Stimulated activated CD4-positive, alpha-beta T cell treated with anti-CD3 and anti-CD28 coated beads, Interleukin-12 subunit alpha, Interleukin-12 subunit beta, amount 100 ng/mL, for 4 hours (primary cell): ENCODE measurements at places on chromosomes 7 and 10.

GRCh38 chr10:70656489-70656888 is 15.8 kb upstream of the ADAMTS14 start:
- DNase-seq = peak; percentile 15

DNA sequence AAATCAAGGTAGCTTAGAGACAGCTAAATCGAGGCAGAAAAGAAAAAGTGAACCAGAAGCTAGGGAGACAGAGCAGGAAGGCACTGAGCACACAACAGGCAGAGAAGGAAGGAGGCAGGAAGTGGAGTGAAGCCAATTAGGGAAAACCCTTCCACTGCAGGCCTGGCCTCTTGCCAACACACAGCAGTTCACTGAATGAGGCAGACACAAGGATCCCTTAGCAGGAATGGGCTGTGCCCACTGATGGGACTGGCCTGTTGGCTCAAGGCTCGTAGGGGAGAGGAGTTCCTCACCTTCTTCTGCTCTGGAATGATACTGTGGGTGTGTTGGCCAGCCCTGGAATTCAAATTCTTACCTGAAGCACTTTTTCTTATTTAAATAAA is 220.3 kb upstream of the STK17A start:
- no peak for DNase-seq

DNA sequence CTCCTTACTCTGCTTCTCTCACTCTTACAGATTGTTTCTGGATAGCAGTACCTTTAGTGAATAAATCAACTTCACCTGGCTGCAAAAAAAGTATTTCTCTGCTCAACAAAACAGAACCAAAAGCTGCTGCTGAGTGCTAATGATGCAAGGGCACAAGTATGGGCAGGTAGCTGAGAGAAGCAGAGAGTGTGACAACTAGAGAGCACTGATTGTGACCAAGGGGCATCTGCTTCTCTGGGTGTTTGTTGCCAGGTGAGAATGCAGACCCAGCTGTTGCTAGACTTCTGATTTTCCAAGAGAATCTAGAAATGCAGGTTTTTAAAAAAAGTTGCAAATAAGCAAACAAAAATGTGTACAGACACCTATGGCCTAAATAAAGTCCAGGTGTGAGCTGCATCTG is 25.3 kb upstream of the PPIF start:
- DNase-seq = no peak

DNA sequence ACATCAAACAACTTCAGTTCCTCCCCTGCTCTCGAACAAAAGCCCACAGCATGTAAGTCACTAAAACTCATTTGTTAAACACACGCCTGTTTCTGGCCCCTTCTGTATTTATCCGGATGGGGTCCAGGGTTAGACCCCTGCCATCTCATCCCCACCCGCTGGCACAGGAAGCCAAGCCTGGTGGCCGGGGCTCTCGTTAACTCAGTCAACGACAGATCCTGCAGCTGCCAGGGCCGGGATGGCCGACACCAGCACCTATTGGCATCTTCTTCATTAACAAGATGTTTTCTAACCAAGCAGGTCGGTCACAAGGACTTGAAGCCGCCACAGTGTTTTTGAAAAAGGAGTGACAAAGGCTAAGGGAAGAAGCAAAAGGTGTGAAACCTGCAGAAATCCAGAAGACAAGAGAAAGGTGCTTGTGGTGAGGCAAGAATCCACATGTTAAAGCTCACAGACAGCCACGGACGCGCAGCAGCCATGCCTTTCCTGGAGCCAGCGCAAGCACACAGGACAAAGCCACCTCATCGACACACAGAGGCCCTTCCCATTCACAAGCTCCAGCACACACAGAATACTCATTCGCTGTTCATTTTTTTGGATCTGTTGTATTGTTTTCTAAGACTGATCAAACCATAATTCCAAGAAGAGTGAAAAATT is 202.7 kb downstream of the DIP2C start:
- DNase-seq = no peak

DNA sequence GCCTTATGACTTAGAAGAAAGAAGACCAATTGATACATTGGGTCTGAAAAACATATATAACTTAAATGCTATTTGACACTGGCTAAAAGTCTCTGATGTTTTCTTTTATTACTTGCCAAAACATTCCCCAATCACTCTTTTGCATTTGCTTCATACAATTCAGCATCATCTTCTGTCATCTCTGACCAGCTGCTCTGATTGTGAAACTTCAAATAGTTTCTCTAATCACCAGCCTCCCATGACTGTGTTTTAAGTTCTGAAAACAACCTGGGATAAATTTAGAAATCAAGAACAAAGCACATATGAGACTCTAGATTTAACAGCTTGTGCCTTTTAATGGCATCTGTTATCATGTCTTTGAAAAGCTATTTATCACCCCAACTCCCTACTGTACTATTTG is 208.4 kb upstream of the KCND2 start:
- DNase-seq = no peak

DNA sequence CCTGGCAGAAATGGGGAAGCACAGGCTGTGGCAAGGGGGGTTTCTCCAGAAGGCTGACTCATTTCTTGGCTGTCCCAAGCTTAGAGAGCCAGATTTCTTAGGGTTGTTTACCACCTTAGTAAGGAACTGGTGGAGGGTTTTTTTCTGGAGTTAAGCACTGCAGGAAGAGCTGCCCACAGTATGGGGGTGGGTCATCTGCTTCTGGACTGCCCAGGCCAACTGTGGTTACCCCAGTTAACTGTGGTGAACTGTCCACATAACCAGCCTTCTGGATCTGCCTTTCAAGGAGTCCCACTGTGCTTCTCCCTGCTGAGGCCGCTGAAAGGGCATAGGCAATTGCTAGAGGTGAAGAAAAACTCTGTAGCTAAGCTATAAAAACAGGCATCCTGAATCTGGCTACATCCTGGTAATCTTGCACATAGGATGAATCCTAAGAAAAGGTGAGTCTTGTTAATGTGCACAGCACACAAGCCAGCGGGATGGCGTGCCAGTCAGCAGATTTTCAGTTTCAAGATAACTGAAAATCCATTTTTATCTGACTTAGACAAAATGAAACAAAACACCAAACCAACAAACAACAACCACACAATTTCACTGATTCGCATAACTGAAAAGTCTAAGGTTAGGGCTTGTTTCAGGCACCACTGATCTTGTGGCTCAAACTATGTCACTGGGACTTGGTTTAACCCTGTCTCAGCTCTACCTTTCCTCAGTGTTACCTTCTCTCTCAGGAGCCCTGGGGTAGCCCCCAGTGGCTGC is 21.6 kb upstream of the TSPAN33 start:
- no peak for DNase-seq

DNA sequence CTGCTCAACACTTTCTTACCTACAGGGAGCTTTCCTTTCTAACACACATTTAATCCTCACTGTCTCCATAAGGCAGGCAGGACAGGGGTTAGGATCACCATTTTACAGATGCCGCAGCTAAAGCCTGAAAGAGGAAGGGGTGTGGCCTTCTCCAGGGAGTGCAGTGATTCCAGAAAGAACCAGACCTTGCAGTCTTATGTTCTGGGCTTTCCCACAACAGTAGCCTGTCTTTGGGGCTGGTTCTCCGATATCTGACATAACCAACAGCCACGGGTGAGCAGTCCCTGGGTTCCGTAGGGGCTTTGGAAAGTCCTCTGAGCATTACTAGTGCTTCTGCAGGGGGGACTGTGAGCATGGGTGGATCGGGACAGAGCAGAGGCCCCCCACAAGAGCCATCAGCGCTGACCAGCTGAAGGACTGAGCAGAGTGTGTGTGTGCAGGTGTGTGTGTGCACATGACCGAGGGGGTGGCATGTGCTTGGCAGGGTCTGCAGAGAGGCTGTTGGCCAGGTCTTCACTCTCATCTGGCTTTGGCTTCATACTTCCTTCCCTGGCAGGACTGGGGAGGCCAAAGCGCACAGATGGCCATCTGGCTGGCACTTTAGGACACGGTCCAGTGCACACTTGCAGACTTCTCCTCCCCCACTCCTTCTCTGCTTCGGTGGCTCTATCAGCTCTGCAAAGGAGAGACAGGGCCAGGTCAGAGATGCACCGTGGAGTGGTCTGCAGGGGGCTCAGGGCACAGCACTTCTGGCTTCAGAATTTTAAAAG is 400.3 kb downstream of the RPS24 start:
- no peak for DNase-seq

- DNase-seq = peak; percentile 47
Measured at GRCh38 chr7:148883266-148884048, 634 bp downstream of the EZH2 start.

- DNase-seq = no peak
Measured at GRCh38 chr10:105577865-105578607, 936.9 kb downstream of the SORCS3 start.

- no peak for DNase-seq
Measured at GRCh38 chr7:133061792-133062191, 20.1 kb downstream of the CHCHD3 start.

DNA sequence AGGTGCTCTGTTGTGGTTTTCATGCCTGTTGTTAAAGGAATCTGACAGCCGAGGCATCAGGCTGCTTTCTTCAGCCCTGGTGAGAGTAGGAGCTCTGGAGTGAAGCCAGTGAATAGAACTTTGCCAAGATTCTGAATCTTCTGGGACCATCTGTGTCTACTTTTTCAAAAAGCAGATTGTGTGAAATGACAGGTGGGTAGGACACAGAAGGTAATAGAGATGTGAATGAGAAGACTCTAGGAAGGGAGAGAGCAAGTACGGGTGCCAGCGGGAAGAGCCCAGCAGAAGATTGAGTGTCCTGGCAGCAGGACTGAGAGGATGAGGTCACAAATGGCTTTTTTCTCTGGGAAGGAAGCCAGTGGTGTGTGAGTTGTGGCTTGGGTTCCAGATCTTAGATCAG is 429.2 kb downstream of the SDK1 start:
- DNase-seq = no peak

DNA sequence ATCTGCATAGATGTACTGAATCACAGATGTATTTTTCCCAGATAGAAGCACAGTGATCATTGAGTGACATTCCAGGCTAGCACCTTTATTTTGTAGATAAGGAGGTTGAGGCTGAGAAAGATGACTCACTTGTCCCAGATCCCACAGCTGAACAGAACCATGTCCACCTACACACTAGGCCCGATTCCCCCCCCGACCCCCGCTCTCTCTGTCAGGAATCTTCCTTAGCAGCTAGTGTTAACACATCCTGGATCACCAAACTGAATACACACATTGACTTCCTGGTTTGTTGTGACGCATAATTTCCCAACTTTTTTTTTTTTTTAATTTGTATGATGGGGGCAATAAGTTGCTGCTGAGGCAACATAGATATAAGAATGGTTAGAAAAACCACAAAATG is 5.2 kb downstream of the SFMBT2 start:
- no peak for DNase-seq

- no peak for DNase-seq
Measured at GRCh38 chr7:2736411-2736914, 48.5 kb downstream of the AMZ1 start.

- no peak for DNase-seq
Measured at GRCh38 chr7:101450064-101450463, 87.4 kb downstream of the COL26A1 start.

GRCh38 chr7:99525713-99526440 is 21.4 kb downstream of the ZKSCAN5 start:
- DNase-seq = peak; percentile 11

DNA sequence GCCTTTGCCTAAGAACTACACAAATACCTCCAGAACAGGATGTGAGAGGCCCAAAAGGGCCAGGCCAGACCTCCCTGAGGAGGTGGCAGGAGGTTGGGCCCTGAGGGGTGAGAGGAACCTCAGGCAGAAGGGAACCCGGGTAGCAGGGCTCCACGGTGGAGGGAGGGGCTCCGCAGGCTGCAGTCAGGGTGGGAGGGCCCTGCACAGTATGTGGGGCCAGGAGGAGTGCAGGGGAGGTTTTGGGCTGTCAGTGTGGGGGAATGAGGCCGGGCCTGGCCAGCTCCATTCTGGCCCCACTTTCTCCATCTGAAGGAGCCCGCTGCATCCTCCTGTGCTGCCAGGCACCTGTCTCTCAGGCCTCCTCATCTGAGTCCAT is 25.9 kb downstream of the DNAJB12 start:
- no peak for DNase-seq

- no peak for DNase-seq
Measured at GRCh38 chr10:62194924-62195674, 73.5 kb downstream of the RTKN2 start.

GRCh38 chr10:73424478-73424877 is 8.9 kb downstream of the MSS51 start:
- no peak for DNase-seq

DNA sequence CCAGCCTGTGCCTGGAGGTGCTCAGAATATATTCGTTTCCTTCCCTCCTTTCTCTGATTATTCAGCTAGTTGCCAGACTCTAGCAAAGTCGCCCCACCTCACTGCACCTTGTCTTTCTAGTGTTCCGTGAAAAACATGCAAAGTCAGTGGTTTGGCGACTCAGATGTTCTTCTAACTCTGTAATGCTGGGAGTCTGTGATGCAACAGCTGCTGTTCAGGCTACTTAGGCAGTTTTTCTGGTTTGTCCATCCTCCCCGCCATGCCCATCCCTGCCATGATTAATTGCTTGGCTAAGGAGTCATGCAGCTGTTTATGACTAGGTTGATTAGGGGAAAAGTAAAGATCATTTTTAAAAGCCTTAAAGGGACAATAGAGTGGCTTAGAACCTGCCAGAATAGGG is 99.4 kb downstream of the MTPN start:
- no peak for DNase-seq

DNA sequence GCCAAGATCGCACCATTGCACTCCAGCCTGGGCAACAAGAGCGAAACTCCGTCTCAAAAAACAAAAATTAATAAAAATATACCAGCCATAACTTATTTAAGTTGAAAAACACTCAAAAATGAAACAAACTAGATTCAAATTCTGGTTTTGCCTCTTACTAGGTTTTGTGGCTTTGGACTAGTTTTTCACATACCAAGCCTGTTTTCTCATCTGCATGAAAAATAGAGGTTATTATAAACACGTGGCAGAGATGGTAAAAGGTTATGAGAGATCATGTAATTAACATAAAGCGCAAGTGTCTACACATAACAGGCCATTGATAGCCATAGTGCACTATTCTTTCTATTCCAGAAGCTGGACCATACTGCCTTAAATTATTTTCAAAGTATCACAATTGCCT is 35.5 kb upstream of the CABCOCO1 start:
- DNase-seq = no peak

DNA sequence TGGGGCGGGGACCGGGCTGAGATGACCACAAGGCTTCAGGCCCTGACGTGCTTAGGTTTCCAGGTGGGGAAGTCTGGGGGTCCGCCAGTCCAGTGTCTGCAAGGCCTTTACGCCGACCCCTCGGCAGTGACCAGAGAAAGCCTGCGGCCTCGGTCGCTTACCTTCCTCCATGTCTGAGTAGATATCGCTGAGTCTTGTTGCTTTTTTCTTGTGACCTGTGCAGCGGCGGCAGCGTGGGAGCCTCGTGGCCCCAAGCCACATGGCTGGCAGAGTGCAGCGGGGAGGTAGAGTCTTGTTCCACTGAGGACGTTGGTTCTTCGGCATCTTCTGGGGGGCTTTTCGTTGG is 329 bp downstream of the NOLC1 start:
- peak; percentile 61 for DNase-seq

GRCh38 chr10:95341716-95342130 is 50.9 kb upstream of the PDLIM1 start:
- no peak for DNase-seq

DNA sequence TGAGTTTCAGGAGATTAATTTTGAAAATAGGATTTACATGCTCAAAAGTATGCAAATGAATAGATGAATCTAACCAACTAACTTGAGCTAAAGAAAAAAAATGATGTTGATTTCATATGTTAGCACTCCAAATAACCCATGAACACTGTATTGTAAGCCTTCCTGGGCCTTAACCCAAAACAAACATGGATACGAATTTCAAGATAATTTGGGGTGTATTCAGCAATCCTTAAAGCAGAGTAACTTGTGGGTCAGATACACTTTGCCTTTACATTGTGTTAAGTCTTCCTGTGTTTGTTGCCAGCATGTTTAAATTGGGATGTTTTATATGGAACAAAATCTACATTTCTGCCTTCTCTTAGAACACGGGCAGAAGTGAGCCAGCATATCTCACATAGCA is 124.2 kb upstream of the WDR11 start:
- no peak for DNase-seq
